Daoy (cell line): ENCODE measurements at places on chromosomes 4 and X.
A peak's percentile ranks its signal among the peaks of the same experiment; 100 is the strongest.

GRCh38 chr4:13176741-13177142, 307.4 kb downstream of the RAB28 start:
- DNase-seq = no peak

DNA sequence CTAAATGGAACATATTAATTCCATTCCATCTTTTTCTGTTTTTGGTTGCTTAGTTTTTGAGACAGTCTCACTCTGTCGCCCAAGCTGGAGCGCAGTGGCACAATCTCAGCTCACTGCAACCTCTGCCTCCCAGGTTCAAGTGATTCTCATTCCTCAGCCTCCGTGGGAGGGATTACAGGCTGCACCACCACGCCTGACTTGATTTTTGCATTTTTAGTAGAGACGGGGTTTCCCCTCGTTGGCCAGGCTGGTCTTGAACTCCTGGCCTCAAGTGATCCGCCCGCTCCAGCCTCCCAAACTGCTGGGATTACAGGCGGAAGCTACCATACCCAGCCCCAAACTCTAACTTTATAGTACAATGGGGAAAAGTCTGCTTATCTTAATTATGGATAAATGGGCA, 11.2 kb downstream of the HNRNPD start:
- no peak for DNase-seq

DNA sequence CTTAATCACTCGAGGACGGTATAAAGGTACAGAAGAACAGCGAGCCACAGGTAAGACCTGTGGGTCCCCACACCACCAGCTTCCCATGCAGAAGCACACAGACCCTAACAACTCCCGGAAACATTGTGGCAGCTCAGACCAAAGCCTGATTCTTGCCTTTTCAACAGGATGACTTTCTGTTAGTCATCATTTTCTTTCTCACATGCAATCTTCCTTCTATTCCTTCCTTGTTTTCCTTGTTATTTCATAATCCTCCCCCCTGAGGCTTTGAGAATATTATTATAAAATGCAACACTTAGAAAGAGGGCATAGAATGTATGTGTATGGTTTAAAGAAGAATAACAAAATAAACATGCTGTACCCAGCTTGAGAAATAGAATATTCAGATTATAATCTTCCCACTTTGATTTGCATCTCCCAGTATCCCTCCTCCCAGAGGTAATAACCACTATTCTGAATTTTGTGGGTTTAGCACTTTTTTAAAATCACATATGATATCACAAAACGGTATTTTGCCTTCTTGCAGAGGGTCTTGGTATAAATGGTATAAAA, 100.9 kb downstream of the FHDC1 start:
- DNase-seq = no peak

DNA sequence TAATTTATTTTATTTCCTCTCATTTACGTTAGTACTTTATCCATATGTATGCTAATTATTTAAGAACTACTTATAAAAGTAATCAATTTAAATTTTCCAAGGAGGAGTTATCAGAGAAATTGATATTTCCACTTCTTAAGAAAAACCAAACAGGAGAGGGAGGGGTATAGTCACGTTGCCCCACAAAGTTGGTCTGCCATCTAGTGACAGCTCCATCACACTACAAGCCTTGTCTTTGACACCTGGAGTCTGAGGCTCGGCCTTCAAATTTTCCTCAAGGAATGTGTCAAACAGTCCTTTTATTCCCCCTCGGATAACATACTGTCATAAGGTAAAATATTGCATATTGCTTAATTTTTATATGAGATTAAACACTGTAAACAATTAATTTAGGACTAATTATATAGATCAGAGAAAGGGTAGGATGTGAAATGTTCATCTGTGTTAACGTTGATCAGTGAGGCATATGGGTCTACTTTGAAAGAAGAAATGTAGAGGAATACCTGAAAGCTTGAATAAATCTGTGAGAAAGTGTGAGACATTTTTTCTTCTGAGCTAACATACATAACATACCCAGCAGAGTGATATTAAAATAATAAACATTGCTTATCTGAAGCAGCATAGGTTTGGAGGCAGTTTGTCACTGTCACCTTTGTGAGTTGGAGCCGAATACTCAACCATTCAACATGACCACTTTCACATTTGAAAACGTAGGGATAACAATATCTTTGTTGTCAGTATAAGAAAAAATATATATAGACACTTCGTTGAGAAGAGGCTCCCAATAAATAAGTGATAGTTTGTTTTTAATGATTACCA, 114.4 kb downstream of the GLRA3 start:
- DNase-seq = peak; percentile 40

DNA sequence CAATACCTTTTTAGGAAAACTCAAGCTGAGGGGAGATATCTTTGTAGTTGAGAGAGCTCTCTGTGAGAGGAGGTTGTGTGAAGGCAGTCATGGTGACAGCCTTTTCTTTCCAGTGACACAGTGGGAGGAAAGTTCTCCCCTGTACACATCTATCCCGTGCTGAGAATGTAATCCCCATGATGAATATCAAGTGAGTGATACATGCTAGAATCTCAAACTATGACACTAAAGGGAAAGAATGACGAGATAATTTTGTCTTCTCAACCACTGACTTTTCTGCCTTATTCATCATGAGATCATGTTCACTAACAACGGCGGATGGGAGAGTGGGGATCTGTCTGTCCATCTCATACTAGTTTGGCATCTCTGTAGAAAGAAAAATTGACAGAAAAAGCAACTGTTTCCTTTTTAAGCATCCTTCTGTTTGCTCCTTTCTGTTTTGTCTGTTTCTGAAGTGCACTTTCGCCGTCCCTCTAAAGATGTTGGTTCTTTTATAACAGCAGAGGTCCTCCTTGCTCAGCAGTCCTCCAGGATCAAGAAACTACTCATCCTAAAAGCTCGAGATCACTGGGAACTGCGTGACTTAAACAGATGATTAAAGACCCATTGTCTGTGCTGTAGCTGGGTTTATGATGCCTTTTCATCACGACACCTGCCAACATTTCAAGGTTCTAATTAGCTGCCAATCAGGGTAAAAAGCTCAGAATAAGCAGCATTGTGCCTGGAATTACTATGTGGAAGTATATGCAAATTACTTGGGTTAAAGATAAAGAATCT, 137.6 kb downstream of the DCK start:
- DNase-seq = peak; percentile 31

DNA sequence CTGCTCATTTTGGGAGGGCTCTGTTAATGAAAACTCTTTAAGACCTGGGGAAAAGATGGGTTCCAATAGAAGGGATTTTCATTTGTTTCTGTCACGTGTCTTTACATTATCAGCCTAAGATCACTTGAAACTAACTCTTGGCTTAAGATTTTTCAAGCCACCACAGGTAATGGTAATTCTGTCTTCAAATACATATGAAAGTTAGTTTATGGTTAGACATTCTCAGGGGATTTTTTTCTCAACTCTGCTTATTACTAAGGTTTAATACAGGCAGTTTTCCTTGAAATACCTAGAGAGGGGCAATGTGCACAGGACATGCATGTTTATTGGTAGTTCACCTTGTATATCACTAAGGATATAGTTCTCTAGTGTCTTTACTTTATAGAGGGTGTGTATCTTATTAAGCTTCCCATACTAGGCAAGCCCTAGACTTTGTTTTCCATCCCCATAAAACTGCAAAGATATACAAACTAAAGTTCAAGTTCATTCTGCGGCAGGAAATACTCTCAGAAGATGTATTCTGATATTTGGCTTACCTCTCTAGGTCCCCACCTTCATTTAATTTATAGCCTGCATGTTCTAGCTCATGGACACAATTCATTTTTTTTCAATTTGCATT, 38.2 kb upstream of the MYOZ2 start:
- no peak for DNase-seq

GRCh38 chr4:182085051-182085480, 158.1 kb upstream of the TENM3 start:
- DNase-seq = peak; percentile 76

- DNase-seq = no peak
Measured at GRCh38 chr4:3442460-3442958, 741 bp downstream of the HGFAC start.
